Endothelial cell of umbilical vein (primary cell): ENCODE measurements at places on chromosomes 2 and 18.
A peak's percentile ranks its signal among the peaks of the same experiment; 100 is the strongest.

DNA sequence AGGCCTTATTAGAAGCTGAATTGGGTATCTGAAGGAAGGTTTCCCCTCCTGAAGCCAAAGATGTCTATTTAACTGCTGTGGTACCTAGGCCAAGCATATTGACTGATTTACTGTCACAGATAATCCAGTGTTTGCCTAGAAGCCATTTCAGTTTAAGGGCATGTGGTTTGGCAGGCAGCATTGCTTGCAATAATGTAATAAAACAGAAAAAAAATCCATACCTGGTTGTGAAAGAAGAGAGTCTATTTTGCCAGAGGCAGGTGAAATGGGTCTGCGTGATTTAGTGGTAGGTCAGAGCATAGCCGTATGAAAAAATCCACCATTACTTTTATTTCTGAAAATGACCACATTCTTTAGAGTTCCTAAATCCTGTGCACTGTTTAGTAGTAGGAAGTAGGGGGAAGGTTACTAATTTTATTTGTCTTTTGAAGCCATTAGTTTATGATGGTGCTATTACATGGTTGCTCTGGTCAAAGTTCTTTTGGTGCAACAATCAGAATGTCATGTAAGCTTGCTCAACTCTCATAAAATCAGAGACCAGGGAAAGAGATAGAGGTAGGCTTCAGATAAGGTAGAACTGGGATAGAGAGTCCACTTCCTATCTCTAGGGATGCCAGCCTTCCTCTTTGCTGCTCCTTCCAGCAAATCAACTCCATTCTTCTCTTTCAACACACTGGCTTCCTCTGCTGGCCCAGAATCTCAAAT lies 343.4 kb downstream of the GPD2 start:
- DNase-seq = no peak

DNA sequence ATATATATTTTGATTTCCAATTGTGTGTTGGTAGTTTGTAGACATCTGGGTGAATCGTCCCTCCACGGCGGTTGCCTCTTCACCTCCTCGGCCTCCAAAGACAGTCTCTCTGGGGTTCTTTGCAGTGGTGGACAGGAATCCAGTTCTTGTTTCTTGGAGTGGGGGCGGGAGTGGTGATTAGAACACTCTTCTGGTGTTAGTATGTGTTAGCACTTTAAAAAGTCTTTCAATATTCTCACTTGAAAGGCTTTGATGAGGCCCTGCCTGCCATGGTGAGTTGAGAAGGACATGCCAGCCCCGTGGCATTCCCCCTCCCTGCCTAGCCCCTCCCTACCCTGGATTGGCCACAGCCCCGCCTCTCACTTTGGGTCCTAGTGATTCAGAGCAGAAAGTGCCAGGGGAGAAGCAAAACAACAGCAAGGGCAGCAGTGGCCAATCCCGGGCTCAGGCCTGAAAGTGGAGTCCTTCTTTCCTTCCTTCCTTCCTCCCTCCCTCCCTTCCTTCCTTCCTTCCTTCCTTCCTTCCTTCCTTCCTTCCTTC lies 316.8 kb upstream of the HS6ST1 start:
- DNase-seq = no peak

GRCh38 chr2:23235292-23235691 lies 149.7 kb upstream of the KLHL29 start:
- DNase-seq = no peak

GRCh38 chr2:36569267-36569856 lies 28.6 kb downstream of the FEZ2 start:
- peak; percentile 81 for DNase-seq

DNA sequence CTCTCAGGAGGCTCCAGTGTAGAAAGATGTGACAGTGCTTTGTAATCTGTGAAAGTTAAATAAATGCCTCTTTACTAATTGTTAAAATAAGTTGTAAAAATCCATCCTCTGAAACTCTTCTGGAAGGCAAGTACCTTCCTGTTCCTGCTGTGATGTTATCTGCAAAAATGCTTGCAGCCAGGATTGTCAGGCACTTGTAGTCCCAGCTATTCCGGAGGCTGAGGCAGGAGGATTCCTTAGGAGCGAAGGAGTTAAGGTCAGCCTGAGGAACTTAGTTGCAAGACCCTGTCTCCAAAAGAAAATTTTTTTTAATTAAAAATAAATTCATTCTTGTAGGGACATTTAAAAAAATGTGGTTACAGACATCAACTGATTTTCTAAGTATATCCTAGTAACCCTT lies 22.7 kb upstream of the BMPR2 start:
- DNase-seq = no peak

DNA sequence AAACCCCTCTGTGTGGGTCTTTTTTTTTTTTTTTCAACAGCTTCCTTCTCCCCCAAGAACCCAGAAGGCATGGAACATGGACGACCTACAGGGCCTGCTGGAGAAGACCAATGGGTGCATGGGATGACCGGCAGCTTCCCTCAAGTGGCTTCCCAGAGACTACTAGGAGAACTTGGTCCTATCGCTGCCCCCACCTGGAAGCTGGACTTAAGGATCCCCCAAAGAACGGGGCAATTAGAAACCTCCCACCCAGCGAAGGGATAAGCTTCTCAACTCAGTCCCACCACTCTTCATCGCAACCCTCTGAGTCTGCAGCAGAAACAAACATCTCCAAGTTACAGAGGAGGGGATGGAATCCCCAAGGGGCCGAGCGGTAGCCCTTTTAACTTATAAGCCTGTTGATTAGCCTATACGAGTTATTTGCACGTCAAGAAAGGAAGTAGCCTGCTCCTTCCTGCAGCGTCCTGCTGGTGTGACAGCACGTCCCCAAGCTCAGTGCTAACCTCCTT lies 1.4 kb downstream of the ACTR1B start:
- DNase-seq = no peak

DNA sequence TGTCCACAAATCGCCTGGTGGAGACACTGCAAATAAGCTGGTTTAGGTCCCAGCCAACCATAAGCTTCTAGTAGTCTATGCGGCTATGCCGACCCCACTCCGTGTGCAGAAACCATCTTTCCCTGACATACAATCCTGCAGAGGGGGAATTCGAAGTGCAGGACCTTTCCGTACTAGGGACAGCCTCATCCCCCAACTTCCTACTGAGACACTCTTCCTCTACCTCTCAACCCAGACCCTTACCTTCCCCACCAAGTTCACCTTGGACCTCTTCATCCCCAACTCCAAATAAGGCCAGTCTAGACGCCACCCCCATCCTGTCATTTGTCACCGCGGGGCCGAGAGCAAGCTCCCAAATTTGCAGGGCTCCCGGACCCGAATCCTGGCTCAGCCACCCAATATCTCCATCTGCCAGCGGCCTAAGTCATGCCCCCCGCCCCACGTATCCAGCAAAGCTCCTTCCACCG lies 496 bp downstream of the SUCLG1 start:
- DNase-seq = peak; percentile 30

- DNase-seq = no peak
Observed at GRCh38 chr2:229422063-229422462, 151.0 kb upstream of the PID1 start.

DNA sequence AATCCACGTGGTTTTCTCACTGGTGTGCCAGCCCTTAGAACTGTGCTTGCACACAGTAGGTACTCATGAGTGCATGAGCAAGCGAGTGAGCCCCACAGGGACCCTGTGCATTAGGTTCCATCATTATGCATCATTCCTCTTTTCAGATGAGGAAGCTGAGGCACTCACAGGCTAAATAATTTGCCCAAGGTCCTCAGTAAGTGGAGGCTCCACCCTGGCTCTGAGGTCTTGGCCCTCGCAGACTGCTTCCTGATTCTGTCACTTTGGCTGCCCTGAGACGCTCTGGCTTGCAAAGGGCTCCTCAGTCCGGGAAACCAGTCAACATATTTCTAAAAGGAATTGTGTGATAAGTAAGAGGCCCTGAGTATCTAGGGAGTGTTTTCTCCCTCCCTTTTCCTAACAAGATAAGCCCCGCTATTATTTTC lies 71.7 kb downstream of the IL1R2 start:
- peak; percentile 62 for DNase-seq

GRCh38 chr2:71477231-71477691 lies 23.9 kb downstream of the DYSF start:
- no peak for DNase-seq
